ENCODE measurements at places on chromosomes 13 and 19.

DNA sequence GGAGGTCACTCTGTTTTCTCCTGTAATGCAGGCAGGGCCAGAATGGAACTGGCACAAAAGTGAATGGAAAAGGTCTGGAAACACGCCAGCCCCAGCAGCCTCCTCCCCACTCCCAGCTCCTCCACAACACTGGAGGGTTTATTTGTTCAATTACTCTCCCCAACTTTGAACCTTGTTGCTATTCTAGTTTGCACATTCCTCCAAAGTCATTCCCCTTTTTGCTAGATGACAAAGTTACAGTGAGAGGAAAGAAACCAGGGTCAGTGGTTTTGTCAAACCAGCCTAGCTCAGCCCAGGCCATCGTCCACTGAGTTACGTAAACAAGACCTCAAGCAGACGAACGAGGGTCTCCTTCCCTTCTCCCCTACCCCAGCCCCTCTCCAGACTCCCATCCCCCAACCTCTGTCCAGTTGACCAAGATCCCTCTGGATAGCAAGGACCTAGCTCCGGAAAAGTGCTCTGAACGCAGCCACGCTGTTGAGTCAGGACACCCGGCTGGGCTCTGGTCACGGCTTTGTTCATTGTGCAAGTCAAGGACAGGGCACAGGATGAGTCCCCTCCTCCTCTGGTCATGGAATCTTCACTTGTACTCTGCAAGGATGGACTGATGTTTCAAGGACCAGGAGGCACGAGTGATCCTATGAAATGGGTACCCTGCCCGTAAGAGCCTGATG lies 180.0 kb downstream of the USP12 start:
- DNase-seq, result no peak

- DNase-seq, result no peak
Observed at GRCh38 chr19:6963244-6963852, 57.9 kb downstream of the MBD3L2B start.

- no peak for DNase-seq
Observed at GRCh38 chr13:86174622-86175021, 375.4 kb upstream of the SLITRK6 start.

- no peak for DNase-seq
Observed at GRCh38 chr13:33096886-33097605, 80.8 kb downstream of the KL start.

GRCh38 chr13:31055589-31055988 lies 106.1 kb downstream of the HSPH1 start:
- no peak for DNase-seq

GRCh38 chr19:3375221-3376090 lies 9.1 kb downstream of the NFIC start:
- DNase-seq, result no peak

- DNase-seq, result no peak
Observed at GRCh38 chr13:34124666-34125306, 306.8 kb downstream of the RFC3 start.

Measured in right kidney (tissue), 9 donors.